Foreskin fibroblast (primary cell): ENCODE measurements at places on chromosomes 1 and 21.

GRCh38 chr1:41455479-41456332, 28.8 kb downstream of the EDN2 start:
- peak; percentile 50 for DNase-seq

DNA sequence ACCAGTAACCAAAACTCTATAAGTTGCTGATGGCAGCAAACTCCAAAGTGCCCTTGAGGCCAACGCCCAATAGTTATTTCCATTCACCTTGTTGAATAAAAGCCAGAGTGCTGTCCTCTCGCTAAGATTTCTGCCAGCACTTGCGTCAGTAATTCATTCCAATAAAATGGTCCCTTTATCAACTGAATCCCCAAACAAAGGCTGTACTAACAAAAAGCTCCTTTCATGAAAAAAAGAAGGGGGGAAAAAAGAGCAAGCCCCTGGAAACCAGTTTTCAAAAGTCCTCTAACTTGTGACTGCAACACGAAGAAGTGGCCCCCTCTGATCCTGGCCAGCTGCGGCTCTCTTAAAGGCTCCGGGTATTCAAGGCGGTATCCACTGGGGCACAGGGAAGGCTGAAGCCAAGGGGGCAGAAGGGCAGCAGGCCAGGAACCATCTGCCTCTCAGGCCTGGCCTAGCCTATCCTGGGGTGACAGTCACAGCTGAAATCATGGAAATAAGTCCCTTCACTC, 55.8 kb upstream of the ZNF326 start:
- no peak for DNase-seq

DNA sequence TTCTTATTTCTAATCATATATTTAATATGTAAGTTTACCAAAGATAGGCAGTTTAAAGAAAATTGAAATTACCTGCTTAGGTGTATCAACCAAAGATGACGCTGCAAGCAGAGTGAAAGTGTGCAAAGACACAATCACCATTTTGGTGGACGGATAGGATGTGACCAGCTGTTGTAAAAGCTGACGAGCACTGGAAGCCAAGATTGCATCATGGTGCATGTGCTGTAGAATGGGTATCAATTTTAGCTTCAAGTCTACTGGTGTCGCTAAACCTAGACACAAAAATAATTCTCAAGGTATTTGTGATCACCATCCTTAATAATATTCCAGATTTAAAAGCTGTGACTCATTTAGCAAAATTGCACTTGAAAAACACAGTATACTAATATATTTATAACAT, 28.2 kb downstream of the INTS7 start:
- no peak for DNase-seq

GRCh38 chr1:76075877-76076276, 1.3 kb downstream of the ST6GALNAC3 start:
- DNase-seq = peak; percentile 62
